ENCODE measurements at places on chromosomes 7 and 10.

DNA sequence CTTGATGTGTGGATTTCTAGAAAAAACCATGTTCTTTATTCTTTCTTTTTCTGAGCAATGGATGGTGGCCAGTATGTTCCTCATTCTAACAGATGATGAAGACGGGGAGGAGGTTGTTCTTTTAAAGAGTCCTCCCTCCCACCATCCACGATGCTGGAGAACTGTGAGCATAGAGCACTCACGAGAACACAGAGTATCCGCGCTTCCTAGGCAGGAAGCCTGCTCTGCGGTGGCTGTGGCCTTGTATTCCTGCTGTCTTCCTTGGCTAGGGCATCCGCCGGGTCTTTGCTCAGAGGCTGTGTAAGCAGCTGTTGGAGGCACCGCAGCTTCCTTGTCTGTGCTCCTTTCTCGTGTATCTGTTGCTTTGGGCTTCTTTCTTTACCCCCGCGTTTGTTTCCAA, 214.2 kb downstream of the CCDC3 start:
- no peak for DNase-seq

GRCh38 chr7:40468891-40469864, 334.4 kb downstream of the SUGCT start:
- no peak for DNase-seq

DNA sequence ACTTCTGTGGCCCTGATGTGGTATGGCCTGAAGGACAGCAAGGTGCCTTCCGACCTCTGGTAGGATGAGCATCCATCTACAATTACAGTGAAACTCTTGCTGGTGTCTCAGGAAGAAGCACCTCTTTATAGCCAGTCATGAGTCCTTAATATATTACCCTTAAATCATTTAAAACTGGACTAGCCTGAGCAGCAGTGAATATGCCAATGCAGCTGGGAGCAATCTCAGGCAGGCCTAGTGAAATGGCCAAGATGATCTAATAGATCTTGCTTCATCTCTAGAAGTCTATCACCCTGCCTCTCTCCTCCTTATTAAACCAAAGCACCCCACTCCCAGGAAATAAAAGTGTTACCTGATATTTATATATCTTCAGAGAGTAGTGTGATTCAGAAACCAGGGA, 66.7 kb upstream of the SORCS3 start:
- DNase-seq, result no peak

GRCh38 chr7:255721-256361, 34.1 kb upstream of the FOXL3 start:
- DNase-seq, result no peak

DNA sequence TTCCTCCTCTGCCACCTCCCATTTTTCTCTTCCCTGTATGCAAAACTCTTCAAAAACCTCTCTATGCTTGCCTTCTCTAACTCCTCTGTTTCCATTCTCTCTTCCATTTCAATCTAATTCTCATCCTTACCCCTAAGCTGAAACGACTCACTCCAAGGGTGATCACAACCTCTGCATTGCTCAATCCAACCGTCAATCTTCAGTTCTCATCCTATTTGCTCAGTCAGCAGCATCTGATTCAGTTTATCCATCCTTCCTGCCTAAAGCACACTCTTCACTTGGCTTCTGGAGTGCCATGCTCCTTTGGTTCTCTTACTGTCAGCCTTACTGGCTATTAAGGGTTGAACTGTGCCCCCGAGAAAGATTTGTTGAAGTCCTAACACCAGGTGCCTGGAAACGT, 163.5 kb upstream of the NEBL start:
- DNase-seq, result no peak

DNA sequence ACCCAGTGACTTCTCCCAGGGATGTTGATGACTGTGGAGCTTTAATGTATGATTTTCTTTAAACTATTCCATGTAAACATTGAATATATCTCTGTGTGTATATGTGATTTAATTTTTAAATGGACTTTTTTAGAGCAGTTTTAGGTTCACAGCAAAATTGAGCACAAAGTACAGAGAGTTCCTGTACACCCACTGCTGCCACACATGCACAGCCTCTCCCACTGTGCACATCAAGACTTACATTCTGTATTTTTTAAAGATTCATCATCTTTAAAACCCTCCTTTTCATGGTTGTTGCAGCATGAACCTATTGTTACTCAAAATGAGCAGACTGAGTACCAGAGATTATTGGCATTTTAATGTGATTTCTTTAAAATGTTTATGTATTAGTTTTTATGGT, 51.3 kb downstream of the WIPF3 start:
- no peak for DNase-seq

GRCh38 chr7:155813546-155814315, 1.5 kb upstream of the SHH start:
- DNase-seq, result no peak

DNA sequence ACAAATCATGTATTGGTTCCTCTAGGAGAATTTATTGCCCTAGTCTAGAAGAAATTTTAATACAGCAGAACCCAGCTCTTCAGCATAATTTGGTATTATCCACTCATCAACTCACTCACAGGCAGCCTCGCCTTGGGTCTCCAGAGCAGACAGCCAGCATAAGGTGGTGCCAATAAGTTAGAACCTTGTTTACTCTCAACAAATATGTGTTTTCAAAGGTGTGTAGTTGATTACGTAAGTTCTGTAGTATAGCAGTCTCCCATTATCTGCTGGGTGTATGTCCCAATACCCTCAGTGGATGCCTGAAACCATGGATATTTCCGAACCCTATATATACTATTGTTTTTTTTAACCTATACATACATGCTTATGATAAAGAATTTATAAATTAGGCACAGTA, 522.5 kb upstream of the LRRN3 start:
- no peak for DNase-seq

DNA sequence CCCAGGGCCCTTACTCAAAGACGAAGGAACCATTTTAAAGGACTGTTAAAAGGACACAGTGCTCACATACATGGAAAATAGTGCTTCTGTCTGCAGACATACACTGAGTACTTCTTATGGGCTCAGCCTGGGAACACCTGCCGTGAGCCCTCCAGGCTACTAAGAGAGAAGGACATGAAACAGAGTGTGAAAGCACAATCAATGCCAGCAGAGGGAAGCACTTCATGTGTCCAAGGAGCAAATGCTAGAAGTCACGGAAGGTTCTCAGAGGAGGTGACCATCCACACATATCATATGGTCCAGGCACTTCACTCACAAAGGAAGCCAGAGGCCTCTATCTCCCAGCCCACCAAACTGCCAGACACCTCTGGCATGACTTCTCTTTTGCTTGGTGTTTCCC, 15.5 kb downstream of the ELMO1 start:
- peak; percentile 11 for DNase-seq

GRCh38 chr7:4683884-4684565, 1.9 kb downstream of the FOXK1 start:
- peak; percentile 26 for DNase-seq

- DNase-seq, result no peak
These were observed 162.5 kb upstream of the KCTD7 start for GRCh38 chr7:66466081-66466600.

GRCh38 chr10:121252756-121253155, 345.5 kb downstream of the FGFR2 start:
- no peak for DNase-seq

- no peak for DNase-seq
These were observed 285.0 kb upstream of the ZMIZ1 start for GRCh38 chr10:78783753-78784152.

DNA sequence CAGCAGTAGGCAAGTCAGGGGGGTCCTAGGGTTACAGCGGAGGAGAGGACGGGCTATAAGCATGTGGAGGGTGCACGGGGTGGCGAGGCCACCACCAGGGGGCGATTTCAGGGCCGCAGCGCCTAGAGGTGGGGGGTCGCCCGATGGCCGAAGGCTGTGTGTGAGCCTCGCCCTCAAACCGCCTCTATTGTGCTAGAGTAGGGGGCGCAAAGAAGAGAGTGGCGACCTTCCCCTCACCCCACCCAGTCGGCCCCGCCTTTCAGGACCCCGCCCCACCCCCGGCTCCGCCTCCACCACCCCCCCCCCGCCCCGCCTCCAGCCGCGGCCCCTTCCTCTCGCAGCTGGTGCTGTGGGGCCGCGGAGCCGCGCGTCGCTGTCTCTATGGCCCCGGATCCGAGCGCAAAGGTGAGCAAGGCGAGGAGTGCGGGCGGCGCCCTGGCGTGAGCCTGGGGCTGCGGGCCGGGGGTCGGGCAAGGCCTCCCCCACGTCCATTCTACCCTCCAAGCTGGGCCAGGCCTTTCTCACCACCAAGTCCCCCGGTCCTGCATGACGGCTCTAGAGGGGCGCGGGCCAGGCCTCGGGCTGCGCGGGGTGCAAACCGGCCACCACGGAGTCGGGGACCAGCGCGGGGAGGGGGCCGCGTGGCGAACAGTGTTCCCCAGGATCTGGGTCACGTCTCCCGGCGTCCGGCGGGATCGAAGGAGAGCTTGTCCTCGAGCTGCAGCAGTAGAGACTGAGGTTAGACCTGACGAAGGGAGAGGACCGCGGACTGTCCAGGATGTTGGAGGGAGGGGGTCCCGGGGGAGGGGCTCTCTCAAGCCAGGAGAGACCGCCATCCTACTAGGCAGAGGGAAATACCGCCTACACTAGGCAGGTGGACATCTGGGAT, at the start of gene SEMA4G:
TSS of gene SEMA4G (plus strand) at position 318 of the 889 bp plus-strand sequence. CDS start 3,409 bp downstream, outside the sequence.
- peak; percentile 58 for DNase-seq

GRCh38 chr7:100817097-100817496, 10.2 kb downstream of the EPHB4 start:
- DNase-seq, result no peak

GRCh38 chr7:94003446-94004023, 620 bp downstream of the BET1 start:
- no peak for DNase-seq

GRCh38 chr7:55432939-55433784, 68.0 kb downstream of the LANCL2 start:
- DNase-seq, result no peak

DNA sequence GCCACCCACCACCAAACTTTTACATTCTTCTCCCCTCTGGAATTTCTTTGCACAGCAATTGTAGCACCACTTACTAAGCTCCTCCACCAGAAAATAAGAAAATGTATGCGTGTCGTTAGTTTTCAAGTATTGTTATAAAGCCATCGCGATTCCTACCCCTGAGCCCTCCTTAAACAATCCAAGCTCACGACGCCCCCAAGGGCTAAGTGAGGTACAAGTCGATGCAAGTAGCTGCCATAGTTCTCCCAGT, 1.3 kb downstream of the FRAT2 start:
- peak; percentile 77 for DNase-seq

GRCh38 chr10:91287276-91287675, 66.8 kb downstream of the PCGF5 start:
- no peak for DNase-seq

GRCh38 chr7:74185636-74186035, 11.5 kb downstream of the EIF4H start:
- no peak for DNase-seq
